ENCODE measurements at places on chromosomes 2 and 18. TPM values are rescaled to one million over a fixed set of nuclear protein-coding genes. Genes with fewer than 3 reads are reported as not detected.

DNA sequence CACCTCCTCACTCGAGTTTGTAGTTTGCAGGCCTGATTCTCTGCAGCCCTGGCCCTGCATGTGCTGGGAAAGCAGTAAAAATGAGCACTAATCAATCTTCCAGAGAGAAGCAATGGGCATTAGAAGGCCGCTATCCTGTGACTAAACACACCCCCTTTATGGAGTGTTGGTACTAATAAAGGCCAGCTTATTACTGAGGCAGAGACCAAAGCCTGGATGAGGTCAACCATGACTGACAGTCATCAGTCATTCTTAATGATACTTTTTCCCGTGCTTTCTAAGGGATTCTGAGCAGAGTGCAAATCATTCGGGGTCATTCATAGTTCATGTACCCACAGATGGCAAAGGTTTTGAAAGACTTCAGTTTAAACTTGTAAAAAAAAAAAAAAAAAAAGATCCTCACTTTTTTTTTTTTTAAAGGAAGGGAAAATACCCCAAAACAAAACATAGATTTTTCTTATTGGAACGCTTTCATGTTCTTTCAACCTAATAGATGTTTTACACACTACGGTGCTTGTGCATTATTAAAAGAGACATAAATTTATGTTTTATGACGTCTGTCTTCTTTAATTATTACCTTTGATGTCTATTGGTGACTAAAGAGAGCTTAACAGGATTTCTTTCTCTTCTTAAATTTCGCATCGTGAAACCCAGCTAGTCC, 13.2 kb downstream of the TSHZ1 start:
- DNase-seq = no peak

- DNase-seq = no peak
These were observed 18.7 kb upstream of the LCLAT1 start for GRCh38 chr2:30428348-30428662.

DNA sequence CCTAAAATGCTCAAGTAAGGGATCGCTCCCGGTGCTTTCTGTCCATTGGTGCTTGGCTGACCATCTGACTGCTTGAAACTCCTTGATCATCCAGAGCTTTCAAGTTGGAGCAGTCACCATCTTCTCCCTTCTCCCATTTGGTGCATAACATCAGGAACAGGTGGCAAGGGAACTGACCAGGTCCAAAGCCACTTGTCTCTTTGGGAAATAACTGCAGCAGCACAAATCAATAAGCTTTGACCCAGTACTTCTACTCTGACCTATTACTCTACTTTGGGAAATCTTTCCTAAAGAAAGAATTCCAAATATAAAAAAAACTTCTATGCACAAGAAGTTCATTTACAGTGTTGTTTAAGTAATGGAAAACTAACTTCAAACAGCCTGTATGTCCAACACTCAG, 10.6 kb upstream of the MAT2A start:
- no peak for DNase-seq

DNA sequence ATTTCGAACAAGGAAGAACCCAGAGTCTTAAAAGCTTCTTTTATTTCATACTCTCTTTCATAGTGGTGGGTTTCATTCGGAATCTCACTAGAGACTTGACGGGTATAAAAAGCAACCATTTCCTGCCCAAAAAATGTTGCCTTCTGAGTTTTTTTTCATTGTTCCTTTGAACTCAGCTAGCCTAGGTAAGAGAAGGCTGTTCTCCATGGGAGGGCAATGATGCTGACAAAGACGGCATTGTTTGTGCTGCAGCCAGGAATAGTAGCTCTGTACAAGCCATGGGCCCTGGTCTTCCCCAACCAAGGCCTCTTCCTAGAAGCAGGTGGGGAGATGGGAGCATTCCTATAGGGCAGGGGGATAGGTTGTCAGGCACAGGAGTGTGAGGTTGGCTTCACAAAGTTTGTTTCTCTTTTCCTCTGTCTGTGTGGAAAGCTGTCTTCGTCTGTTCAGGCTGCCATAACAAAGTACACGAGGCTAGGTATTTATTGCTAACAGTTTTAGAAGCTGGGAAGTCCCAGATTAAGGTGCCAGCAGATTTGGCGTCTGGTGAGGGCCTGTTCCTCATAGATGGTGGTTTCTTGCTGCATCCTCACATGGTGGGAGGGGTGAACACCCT, 405.1 kb downstream of the NBAS start:
- DNase-seq = no peak

- no peak for DNase-seq
These were observed 128.0 kb downstream of the NFATC1 start for GRCh38 chr18:79523736-79524180.

Gene NTSR2
- not detected for total RNA-seq

Gene ABHD1
- total RNA-seq = not detected

Gene EGR4
- total RNA-seq = not detected

Gene ECEL1
- 0.21 TPM for total RNA-seq
